Activated naive CD8-positive, alpha-beta T cell treated with anti-CD3 and anti-CD28 coated beads, Interleukin-2, amount 50 U/mL, for 16 hours (primary cell): ENCODE measurements at places on chromosomes 13 and 19.

DNA sequence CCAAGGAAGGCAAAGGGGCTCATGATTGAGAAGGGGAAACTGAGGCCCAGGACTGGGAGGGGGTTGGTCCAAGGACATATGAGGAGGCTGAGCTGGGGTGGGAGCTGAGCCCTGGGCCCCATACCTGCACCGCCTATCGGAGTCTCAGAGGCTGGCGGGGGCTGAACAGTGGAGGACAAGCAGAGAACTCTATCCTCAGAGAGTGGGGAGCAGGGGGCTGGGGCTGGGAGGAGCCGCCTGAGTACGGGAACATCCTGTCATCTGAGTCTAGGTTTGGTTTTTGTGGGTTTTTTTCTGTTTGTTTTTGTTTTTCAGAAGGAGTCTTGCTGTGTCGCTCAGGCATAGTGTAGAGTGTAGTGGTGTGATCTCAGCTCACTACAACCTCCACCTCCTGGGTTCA, 6.2 kb downstream of the ARRDC2 start:
- no peak for DNase-seq

DNA sequence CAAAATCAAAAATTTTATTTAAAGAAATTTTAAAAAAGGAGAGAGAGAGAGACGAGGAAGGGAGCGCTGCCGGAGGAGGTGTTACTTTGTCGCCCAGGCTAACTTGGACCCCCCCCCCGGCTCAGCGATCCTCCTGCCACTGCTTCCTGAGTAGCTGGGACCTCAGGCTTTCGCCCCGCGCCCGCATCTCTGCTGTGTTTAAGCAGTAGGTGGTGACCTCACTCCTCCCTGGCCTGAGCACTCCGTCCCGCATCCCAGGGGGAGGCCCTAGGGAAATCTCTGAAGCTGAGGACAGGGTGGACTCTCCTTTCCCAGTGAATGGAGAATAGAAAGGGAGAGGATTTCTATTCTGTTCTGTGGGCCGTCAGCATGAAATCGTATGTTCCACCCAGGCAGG, 485 bp upstream of the ZNF845 start:
- no peak for DNase-seq

GRCh38 chr19:6970443-6970842, 50.8 kb downstream of the MBD3L2B start:
- DNase-seq = no peak

DNA sequence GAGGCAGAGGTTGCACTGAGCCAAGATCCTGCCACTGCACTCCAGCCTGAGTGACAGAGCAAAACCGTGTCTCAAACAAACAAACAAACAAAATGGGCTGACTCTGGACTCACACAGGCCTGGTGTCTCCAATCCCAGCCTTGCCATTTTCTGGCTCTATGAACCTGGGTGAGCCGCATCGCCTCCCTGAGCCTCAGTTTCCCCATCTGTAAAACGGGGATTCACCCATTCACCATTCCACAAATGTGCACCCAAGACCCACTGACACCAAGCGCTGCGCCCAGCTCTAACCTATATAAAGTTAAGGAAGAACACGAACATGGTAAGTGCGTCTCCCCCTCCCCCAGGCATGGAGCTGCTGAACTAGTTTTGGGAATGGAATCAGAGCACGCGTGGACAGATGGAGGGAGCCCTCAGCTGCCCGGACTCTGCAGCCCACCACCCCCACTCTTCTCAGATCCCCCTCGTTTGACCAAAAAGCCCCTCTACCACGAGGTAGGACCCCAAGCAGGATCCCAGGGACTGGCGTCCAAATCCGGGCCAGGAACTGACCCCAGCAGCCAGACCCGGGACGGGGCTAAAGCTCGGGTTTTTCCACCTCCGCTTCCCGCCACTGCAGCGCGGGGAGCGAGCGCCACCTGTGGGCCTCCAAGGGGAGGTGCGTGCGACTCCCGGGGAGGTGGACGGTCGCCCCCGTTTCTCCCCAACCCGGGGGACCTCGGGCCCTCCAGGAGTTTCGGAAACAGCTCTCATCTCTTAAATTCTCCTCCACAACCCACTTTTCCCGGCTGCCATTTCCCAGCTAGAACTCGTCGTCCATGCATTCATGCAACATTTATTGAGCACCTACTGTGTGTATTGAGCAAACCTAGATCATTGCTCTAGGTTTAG, 33.0 kb upstream of the ADGRE5 start:
- peak; percentile 18 for DNase-seq
